Stimulated activated CD8-positive, alpha-beta memory T cell treated with anti-CD3 and anti-CD28 coated beads, Interleukin-4, amount 100 ng/mL, for 24 hours (primary cell): ENCODE measurements at places on chromosomes 2 and 18.
A peak's percentile ranks its signal among the peaks of the same experiment; 100 is the strongest.

GRCh38 chr2:136393514-136393913, 275.6 kb upstream of the CXCR4 start:
- DNase-seq = no peak

DNA sequence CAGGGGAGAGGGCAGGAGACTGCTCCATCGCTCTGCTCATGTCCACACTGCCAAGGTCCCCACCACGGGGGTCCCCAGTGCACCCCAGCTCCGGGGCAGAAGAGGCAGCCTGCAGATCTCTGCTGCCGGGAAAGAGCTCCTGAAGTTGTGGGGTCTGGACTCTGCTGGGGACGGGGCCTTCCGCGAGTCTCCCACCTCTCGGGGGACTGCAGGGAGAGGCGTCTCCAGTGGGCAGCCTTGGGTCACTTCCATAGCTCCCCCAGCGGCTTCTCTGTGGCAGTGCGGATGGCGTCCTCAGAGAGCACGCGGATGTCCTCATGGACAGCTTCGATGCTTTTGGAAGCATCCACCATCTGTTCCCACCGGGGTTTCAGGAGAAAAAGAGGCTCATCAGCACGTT, 10.7 kb downstream of the DTYMK start:
- DNase-seq = no peak

GRCh38 chr2:15765686-15766302, 174.1 kb downstream of the DDX1 start:
- no peak for DNase-seq

- DNase-seq = no peak
Measured at GRCh38 chr2:120863661-120864320, 128.1 kb downstream of the GLI2 start.

DNA sequence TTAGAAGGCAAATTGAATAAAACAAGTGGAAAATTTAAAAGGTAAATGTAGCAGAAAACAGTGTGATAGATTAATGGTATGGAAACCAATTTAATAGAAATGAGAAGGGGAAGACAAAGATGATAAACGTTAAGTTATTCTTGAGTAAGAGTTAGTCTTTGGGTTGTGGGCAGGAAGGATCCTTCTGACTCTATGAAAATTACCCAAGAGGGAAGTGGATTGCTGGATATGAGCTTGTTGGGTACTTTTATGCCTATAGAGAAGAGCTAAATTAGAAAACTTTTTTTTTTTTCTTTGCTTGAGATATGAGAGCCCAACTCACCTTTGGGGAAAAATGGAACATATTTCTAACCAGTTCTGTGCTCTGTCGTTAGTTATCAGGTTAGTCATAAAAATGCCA, 144.0 kb downstream of the LDLRAD4 start:
- DNase-seq = no peak

DNA sequence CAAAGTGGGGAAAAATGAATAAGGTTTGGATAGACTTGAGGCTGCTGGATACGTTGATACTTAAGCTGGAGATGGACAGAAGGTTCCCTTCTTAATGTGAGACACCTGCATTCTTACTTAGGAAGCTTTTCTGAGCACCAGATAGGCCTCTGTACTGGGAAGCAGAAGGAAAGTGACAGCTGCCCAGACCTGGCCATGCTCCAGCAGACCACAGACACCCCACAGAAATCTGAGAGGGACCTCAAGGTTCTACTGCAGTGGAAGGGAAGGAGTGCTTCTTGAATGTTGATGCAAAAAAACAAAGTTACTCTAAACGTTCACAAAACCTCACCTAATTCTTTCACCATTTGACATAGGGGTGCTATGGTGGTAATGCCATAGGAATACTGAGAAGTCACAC, 642.1 kb upstream of the ID2 start:
- no peak for DNase-seq

DNA sequence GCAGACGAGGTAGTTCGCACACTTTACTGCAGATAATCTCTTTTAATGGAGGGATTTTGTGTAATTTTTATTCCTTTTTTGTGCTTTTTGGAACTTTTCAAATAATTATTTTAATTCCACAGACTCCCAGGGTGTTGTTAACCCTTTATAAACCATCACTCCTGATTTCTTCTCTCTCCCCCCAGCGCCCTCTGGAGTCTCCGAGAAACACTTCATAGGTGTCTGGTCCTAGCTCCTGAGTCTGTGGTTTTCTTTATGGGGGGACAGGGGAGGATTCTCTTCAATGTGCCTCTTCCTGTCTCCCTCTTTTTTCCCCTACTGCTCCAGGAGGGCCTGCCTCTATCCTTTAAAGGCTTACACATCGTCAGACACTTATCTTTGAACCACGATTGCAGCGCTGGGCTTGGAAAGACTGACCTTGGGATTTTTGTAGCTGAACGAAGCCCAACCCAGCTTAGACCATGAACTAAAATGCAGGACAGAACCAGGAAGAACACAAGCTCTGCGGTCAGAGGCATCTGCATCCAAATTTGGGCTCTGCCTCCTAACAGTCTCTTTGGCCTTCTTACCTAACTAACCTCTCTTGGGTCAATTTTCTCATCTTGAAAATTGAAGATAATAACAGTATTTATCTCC, 7.1 kb upstream of the PKDCC start:
- no peak for DNase-seq

GRCh38 chr18:191725-192124, 33.4 kb downstream of the USP14 start:
- DNase-seq = no peak

DNA sequence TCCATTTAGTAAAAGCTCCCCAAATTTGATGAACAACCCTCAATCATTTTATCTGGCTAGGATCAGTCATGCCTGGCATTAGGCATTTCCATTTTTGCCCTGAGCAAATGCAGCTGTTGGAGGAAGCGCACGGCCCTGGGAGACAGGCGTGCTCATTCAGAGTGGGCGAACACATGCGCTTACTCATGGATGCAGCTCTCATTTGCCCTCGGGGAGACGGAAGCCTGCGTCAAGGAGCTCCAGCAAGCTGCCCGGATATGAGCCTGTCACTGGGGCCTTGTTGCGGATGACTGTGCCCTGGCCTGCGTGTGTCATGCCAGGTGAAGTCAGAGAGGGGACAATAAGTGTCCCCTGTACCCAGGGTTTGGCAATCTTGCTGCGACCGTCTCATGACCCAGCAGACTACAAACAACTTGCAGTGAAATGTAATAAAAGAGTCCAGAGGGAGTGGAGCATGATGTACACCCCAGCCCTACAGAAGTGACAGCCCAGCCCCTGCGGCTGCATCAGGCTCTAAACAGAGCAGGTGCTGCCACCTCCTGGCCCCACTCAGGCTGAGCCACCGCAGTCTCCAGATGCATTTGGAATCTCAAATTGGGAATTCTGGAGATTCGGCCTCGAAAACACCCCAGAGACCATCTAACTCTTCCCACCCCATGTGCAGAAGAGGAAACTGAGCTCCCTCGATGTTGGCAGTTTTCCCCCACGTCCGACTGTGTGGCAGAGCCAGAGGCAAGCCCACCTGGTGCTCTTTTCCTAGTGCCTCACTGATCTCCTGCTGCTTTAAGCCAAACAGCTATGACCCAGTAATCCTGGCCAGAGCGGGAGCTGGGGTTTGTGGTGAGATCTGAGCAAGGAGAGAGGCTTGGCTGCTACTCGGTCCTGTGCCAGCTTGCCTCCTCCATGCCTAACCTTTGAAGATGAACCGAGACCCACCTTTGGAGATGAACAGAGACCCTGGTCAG, 105.0 kb upstream of the ALK start:
- no peak for DNase-seq

DNA sequence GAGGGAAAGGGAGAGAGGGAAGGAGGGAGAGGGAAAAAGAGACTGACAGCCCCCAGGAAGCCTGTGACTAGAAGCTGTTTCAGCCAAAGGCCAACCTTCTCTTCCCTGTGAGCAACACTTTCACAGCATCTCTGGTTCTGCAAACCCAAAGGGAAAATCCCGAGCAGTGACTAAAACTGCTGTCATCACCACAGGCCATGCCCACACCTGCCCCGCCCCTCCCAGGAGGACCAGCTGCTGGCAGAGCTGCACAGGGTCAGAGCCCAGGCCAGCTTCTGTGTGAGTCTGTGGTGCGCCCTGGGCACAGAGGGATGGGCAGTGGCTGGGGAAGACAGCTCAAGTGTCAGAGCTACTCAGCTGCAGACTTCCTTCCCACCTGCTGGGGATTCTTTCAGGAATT, 64.9 kb upstream of the OTOS start:
- DNase-seq = peak; percentile 50

- DNase-seq = no peak
Measured at GRCh38 chr2:6934758-6935651, 17.8 kb downstream of the RNF144A start.

DNA sequence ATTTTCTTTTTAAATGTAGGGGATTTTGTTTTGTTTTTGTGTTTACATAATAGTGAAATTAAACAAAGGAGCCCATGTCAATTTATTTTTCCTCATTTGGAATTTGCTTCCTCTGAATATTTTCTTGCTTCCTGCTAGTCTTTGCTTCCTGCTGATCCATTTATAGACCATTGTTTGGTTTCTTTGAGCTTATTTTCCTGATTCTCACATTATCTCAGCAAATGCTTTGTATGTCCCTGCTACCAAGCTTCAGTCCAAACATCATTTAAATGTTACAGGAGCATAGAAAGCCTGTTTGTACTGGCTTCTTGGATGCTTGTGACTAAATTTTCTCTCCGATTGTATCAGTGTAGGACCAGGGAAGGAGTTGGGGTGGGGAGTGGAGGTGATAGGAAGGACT, 127.3 kb upstream of the IL1R2 start:
- DNase-seq = no peak

DNA sequence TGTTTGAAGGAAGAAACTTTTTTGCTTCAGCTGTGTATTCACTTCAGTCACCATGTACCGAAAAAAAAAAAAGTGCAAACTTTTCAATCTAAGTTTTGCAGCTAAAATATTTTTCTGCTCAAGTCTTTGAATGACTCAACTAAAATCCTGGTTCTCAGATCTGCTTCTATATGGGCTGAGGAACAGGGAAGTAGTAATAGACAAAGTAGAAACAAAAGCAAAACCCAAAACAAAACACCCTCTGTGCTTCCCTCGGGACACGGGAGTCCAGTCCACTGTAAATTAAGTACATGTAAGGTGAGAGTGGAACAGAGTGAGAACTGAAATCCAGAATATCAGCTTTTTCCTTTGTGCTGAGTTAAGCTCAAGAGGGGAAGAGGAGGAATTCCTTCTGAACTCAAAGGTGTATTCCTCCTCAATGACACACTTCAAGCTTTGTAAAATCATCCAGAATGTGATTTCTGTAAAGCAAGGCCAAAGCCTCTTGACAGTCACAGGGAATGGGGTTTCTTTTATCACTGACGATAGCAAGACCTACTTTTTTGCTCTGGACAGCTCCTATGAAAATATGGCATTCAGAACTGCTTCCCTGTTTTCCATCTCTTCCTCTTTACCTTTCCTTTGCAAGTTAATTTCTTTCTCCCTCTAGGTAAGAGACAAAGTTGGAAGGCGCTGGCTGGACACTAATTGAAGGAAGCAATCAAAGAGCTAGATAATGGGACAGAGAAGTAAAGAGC, 433.5 kb upstream of the MMADHC start:
- no peak for DNase-seq

DNA sequence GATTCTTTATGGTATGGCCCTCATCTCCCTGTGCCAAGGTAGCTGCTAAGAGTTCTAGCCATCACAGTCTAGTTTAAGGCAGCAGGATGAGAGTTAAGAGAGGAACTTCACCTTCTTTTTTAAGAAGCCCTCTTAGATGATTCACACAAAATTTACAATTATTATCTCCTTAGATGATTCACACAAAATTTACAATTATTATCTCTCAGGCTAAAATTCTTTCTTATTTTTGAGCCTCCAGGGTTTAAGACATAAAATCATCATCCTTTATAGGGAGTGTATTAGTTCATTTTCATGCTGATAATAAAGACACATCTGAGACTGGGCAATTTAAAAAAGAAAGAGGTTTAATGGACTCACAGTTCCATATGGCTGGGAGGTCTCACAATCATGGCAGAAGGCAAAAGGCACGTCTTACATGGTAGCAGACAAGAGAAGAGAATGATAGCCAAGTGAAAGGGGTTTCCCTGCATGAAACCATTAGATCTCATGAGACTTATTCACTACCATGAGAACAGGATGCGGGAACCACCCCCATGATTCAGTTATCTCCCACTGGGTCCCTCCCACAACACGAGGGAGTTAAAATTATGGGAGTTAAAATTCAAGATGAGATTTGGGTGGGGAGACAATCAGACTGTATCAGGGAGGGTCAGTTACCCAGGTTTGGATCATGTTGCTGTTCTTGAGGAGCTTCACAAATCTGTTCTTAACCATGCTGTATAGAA, 133.0 kb upstream of the MYO3B start:
- DNase-seq = no peak

DNA sequence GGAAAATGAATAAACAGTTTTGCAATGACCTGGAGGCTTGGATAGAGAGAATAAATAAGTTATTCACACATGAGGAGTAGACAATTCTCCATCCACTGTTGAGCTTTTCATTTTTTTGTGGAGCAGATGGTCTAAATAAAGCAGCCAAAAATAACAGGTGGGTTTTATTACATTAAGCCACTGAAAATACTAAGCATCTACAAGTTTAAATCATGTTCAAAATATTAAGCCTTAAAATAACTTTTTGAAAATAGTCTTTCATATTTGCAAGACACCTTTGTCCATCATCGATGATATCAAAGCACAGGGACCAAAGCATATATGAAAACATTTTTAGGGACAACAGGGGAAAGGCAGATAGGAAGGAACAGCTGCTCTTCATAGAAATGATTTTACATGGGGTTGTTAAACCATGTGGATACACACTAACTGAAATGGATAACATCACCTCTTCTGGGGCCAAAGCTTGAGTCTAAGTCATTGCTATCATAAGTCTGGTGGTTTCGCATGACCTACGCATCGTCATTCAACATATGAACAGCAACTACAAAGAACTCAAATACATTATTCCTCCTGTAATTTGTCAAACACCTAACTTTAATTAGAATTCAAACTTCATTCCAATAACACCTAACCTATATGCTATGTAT, 197.6 kb upstream of the CHST9 start:
- DNase-seq = no peak

GRCh38 chr18:45275367-45276113, 339.7 kb upstream of the SLC14A2 start:
- DNase-seq = no peak
